ENCODE measurements at places on chromosomes 4 and X.

DNA sequence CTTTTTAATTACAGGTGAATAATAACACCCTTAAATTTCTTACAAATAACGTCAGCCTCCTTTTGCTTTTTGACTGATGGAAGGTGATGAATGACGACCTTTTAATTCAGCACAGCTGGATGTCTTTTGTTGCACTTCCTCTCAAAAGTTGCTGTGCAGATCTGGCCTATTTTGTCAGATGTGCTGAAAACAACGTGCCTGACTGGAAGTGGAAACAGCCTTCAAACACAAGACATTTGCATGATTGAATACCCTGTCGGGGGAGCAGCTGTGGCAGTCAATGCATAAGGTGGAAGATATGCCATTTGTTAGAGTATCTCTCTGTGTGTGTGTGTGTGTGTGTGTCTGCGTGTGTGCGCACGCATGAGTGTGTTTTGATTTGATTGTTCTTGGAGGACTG lies 579.7 kb downstream of the SPRY1 start:
- no peak for DNase-seq

DNA sequence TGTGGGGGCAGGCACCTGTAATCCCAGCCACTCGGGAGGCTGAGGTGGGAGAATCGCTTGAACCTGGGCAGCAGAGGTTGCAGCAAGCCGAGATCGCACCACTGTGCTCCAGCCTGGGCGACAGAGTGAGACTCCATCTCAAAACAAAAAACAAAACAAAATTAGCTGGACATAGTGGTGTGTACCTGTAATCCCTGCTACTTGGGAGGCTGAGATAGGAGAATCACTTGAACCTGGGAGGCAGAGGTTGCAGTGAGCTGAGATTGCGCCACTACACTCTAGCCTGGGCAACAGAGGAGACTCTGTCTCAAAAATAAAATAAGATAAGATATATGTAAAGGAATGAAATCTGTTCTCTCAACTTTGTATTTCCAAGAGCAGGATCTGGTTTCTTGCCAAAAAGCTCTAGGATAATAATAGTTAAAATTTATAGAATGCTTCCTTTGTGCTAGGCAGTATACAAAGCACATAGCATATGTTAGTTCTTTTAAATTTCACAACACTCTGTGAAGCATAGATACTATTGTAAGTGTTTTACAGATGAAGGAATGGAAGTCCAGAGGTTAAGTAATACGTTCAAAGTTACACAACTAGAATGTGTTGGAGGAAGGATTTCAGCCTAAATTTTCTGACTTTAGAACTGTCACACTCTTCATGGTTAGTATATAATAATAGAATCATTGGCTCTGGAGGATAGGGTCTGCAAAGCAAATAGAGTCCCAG lies 10.3 kb downstream of the MRPL1 start:
- no peak for DNase-seq

DNA sequence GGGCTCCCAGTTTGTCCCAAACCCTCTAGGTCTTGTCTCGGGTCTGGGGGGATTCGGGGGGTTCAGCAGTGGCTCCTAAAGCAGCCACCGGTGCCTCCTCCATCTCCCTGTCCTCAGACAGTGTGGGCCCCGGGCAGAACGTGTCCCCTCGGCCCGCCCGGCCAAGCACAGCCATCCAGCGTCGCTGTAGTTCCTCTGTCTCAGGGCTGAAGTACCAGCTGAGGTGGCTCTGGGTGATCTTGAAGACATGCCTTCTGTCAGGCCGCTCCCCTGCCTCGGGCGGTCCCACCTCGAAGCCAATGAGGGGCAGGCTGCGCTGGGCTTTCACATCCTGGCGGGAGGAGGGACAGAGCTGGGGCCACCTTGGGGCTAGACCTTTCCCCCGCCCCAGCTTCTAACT lies 5.9 kb downstream of the TSR2 start:
- no peak for DNase-seq

DNA sequence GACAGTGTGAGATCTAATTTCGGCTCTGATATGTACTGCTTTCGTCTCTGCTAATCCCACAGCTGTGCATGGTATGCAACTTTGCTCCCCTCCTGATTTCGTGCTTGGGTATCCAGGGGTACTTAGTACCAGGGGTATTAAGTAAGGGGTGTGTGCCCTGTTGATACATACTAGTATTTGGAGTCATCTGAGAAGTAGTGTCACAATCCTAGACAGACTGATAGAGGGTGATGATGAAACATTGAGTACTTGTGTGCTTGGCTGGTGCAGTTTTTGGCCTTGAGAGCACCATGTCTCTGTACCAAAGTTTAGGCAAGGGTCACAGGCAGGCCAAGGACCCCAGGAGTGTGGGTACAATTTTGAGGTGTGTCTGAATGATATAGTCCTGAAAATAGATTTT lies 10.9 kb downstream of the GPAT3 start:
- DNase-seq, result no peak

- DNase-seq, result no peak
These were observed 36.7 kb downstream of the DIAPH2 start for GRCh38 chrX:96721354-96721753.

- no peak for DNase-seq
These were observed 109.6 kb upstream of the NDP start for GRCh38 chrX:44082829-44083228.

GRCh38 chr4:143133977-143134376 lies 50.7 kb upstream of the USP38 start:
- no peak for DNase-seq

- DNase-seq, result no peak
These were observed 19.1 kb downstream of the MAML3 start for GRCh38 chr4:140134746-140135425.

DNA sequence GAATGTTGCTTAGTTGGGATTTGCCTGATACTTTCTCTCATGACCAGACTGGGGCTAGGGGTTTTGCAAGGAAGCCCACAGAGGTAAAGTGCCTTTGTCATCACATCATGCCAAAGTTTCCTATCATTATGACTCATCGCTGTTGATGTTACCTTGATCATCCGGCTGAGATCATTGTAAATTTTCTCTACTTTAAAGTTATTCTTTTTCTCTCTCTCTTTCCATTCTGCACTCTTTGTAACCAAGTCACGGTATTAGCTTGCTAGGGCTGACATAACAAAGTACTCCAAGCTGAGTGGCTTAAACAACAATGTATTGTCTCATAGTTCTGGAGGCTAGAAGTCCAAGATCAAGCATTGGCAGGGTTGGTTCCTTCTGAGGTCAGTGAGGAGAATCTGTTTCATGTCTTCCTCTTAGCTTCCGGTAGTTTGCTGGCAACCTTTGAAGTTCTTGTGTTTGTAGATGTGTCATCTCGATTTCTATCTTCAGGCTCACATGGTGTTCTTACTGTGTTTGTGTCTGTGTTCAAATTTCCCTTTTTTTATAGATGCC lies 113.0 kb downstream of the DTHD1 start:
- no peak for DNase-seq

DNA sequence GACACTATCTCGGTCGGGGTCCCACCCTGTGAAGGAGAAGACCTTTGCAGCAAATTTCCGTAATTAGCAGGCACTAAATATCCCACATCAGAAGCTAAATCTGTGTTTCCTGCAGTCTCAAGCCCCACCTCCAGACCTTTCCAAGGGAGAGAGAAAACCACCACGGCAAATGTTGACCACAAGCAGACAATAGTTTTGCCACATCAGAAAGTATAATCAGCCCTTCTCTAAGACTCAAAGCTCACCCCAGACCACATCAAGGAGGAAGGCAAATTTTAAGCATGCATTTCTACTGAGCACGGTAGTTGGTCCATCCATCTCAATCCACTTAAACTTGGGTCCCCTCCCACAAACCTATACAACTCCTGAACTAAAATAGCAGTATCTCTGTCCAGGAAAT lies 398.5 kb downstream of the GPM6A start:
- DNase-seq, result no peak

GRCh38 chr4:128600996-128601871 lies 208.3 kb upstream of the JADE1 start:
- peak; percentile 6 for DNase-seq

DNA sequence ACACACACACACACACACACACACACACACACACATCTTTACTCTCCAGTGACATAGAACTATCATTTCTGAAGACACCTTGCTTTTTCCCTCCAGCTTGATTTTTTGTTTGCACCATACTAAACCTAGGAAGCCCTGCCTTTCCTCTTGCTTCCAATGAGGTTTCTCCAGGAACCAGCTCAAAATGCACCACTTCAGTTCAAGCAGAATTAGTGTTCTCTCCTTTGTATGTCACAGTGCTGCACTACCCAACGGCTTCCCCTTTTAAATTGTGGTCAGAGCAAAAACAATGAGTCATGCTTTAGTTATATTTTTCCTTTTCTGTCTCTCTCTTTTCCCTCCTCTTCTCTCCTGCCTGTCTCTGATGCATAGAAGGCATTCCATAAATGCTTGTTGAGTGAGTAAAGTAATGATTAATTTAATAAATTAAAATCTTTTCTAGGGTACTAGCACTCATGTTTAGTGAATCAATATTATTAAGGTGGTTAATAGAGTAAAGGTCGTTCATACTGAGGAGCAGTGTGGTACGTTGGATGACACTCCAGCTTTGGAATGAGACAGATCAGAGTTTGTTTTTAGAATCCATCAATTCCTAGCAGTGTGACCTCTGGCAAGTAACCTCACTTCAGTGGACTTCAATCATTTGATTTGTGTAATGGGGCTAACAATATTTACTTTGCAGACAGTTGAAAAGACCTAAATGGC lies 5.9 kb downstream of the RTL3 start:
- DNase-seq, result no peak

GRCh38 chr4:96955226-96955625 lies 1115.3 kb downstream of the PDHA2 start:
- no peak for DNase-seq

GRCh38 chr4:70728091-70728490 lies 6.3 kb downstream of the RUFY3 start:
- no peak for DNase-seq

- DNase-seq, result no peak
These were observed 16.0 kb downstream of the CNGA2 start for GRCh38 chrX:151750511-151750910.

DNA sequence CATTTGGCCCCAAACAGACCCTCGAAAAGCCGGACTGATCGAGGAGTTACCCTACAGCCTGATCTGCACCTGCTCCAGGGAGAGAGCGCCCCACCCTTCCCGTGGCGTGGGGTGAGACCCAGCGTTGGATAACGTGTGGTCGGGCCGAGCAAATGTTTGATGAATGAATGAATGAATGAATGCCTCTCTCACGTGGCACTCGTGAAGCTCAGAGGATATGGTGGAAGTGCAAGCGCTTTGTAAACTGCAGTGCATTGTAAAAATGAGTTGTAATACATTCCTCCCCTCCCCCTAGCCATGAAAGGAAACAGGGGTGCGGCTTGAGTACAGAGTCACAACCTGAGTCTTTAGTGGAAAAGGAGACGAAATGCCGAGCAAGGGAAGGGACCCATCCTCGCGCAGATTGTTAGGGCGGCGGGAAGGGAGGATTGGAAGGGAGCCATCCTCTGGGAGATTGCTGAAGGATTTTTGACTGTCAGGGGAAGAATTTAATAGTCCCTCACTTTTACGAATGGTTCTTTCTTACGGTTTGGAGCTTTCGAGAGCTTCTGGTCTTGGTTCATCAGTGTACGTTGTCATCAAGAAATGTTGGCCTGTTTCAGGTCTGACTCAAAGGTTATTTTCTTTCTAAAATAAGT lies 772 bp upstream of the FBXW7 start:
- DNase-seq, result no peak

- no peak for DNase-seq
These were observed 184.1 kb downstream of the DCHS2 start for GRCh38 chr4:154307451-154307850.

- DNase-seq, result no peak
These were observed 79.4 kb upstream of the SPRY1 start for GRCh38 chr4:123317211-123317610.

DNA sequence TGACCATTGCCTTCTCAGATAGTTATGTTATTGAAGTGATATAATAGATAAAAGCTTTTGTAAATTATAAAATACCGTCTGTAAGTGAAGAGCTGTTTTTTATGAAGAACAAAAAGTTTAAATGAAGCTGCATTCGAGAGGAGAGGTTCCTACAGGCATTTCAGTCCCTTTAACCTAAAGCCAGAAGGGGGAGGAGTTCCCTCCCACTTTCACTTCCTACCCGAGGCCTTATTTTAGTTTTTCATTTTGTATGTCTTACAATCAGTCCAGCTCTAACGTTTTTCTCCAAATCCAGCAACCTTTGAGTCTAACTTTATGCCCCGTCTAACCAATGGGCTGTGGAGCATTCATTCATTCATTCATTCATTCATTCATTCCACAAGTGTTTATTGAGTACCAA lies 16.5 kb upstream of the SOX3 start:
- no peak for DNase-seq

DNA sequence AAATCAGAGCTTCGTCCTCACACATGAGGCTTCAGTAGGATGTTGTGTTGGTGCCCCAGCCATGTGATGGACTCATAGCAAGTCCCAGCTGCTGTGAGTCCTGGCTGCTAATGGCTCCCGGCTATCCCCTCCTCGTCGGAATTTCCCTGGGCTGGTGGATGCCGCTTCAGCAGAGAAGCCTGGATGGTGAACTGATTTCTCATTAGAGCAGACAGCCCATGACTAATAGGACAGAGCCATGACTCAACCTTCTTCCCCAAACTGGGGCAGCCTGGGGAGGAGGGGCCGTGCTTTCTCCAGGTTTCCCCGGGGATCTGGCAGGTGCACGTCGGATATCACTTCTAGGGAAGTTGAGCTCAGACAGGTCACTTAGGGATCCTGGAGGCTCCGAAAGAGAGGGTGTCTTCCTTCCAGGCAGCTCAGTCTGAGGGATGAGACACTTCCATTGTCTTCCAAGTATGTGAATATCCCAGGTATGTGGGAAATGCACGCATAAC lies 112.7 kb downstream of the ASMT start:
- no peak for DNase-seq

DNA sequence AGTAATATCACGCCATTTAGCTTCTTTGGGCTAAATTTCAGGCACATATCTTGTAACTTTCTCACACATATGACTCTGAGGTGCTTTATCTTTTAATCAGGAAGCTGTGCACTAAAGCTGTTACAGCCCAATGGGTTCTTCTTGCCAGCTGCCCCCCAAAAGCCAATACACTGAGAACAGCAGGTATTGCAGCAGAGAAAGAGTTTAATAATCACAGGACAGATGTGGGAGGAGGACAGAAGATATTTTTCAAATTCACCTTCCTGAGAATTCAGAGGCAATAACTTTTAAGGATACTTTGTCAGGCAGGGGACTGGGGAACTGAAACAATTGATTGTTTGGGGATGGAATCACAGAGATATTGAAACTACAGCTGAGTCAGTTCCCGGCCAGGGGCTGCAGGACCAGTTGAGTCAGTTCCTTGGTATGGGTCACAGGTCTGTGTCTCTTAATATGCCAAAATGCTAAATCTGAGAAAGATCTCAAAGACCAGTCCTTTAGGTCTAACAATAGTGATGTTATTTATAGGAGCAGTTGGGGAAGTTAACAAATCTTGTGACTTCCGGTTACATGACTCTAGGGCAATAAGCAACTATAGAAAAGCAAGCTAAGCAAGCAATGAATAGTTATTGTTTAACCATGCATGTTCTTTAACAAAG lies 28.1 kb downstream of the DDIT4L start:
- no peak for DNase-seq

DNA sequence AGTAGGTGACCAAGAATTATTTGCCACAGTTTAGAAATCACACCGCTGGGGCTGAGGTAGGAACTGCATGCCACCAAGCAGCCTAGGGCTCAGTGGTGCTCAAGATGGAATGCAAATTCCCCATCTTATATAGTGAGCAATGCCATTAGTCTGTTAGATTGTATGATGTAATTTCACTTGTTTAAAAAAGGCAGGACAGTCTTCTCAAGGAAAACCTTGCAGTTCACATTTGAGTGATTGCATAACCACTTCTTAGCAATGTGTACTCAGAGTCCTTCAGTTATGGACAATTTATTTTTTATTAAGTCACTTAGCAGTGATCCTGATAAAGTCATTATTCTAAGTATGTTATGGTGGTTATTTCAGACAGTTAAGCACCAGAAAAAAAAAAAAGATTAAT lies 142.9 kb upstream of the SFRP2 start:
- no peak for DNase-seq

Data from anterior cingulate cortex (tissue), 58 donors.